ENCODE measurements at places on chromosomes 5 and 9.
A peak's percentile ranks its signal among the peaks of the same experiment; 100 is the strongest.

GRCh38 chr5:98301547-98301946 is 471.9 kb upstream of the RGMB start:
- DNase-seq = no peak

- DNase-seq = no peak
Measured at GRCh38 chr9:134399435-134400056, 73.3 kb downstream of the RXRA start.

GRCh38 chr5:157820593-157821252 is 38.2 kb downstream of the CLINT1 start:
- no peak for DNase-seq

DNA sequence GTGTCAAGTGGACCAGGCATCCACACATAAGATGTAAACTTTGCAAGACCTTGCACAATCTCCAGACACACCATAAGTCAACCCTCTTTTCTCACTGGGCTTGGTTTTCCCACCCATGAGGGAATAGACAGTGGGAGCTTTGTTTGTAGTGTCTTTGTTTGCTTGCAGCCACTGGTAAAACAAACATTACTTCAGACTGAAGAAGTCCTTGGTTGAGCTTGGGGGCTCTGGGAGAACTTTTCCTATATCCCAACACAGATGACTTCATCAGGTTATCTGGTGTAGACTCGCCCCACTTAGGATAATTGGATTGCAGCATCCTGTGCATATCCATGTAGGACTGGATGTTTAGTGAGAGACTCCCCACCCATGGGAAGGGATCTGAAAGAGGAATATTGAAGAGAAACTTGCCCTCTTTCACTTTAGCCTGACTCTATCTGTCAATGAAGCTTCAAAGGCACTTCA is 11.5 kb upstream of the ADGRV1 start:
- DNase-seq = no peak

GRCh38 chr5:135342551-135342875 is 56.5 kb downstream of the MACROH2A1 start:
- DNase-seq = no peak

DNA sequence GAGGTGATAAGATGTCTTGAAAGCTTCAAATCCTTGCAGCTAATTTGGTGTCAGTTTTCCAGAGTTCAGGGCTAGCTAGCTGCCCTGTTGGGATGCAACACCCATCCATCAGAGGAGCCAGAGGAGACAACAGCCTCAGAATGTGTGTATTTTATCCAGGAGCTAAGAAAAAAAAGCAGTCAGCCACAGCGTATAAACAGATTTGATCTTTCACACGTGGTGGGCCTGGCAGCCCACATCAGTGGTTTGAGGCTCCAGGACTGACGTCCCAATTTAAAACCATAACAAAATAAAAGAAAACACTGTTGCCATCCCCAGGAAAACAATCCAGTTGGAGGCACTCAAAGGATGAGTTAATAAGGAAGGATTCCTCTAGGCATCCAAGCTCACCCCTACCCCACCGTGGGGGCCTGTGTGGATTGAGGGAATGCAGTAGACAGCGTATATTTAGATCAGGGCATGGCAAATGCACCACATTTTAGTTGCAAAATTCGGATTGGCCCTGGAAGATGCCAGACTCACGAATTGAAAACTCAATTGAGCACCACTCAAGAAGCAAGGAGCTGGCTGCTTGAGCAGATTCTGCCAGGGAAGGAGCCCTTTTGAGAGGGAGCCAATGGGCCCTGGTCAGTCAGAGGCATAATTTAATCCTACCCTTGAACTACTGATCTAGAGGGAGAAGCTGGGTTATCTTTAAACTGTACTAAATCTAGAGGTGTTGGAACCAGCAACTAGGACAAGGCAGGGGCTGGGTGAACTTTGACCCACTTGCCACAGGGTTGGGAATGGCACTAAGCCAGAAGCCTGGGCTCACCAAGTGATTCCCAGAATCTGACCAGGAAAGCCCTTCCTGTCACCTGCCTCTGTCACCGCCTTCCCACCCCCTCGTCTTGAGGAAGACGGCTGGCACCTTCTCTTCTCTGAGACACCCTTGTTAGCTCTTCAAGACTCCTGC is 17.5 kb downstream of the ADRA1B start:
- peak; percentile 56 for DNase-seq

- no peak for DNase-seq
Measured at GRCh38 chr9:116928289-116928688, 241.2 kb downstream of the TRIM32 start.

GRCh38 chr5:6492934-6493333 is 44.3 kb downstream of the UBE2QL1 start:
- no peak for DNase-seq

GRCh38 chr5:22372376-22372775 is 480.8 kb downstream of the CDH12 start:
- DNase-seq = no peak

DNA sequence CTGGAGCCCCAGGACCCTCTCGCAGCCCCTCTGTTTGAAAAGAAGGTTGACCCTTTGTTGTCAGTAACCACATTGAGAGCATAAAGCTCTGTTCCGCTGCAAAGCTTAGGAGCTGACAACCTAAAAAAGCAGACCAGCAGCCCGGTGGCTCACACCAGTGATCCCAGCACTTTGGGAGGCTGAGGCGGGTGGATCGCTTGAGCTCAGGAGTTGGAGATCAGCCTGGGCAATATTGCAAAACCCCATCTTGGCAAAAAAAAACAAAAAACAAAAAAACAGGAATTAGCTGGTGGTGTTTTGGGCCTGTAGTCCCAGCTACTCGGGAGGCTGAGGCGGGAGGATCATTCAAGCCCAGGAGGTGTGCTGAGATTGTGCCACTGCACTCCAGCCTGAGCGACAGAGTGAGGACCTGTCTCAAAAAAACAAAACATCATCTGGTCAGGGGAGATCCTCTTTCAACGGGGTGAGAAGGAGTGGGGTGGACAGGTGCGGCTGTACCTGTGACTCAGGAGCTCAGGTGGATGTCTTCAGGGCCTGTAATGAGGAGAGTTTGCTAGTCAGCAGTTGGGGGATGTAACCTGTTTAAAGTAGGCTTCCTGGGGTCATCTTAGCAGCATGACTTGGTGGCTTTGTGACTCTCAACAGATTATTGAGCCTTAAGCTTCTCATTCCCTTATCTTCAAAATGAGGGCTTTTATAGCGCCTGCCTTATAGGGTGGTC is 694 bp upstream of the REEP2 start:
- DNase-seq = no peak

- no peak for DNase-seq
Measured at GRCh38 chr5:502325-503079, 21.7 kb downstream of the SLC9A3 start.

DNA sequence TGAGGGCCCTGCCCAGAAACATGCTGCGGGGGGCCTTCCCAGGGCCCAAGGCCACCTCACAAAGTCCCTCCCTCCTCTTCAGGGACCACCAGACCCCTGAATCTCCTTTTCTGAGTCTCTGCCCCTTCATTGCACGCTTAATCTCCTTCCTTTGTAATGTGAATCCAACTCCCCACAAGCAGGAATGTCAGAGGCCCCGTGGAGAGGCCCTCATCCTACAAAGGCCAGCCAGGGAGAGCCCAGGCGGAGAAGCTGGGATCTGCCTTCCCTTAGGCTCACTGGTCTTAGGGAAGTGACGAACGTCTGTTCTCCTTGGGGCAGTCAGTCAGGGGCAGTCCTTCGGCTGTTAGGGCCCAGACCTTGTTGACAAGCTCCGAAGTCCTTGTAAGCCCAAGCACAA is 2.3 kb downstream of the SMIM33 start:
- DNase-seq = no peak

DNA sequence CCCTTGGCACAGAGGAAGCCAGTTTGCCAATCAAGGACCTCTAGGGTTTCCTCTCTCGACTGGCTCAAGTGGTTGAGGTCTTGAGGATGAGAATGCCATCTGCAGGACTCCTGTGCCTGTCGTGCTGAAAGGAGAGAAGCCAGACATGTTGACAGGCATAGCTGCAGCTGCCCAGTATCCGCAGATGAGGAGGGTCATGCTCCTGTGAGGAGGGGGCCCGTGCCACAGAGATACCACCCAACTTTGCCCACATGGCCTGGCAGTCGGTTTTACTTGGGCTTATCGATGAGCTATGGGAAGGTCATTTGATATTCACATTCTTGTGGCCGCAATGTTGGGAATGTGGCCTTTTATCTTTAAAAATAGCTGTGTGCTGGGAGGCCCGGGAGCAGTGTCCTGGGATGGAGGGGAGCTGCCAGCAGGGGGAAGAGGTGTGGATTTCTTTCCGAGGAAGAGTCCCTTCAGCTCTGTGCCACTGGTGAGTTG is 17.4 kb downstream of the FRMPD1 start:
- DNase-seq = no peak

DNA sequence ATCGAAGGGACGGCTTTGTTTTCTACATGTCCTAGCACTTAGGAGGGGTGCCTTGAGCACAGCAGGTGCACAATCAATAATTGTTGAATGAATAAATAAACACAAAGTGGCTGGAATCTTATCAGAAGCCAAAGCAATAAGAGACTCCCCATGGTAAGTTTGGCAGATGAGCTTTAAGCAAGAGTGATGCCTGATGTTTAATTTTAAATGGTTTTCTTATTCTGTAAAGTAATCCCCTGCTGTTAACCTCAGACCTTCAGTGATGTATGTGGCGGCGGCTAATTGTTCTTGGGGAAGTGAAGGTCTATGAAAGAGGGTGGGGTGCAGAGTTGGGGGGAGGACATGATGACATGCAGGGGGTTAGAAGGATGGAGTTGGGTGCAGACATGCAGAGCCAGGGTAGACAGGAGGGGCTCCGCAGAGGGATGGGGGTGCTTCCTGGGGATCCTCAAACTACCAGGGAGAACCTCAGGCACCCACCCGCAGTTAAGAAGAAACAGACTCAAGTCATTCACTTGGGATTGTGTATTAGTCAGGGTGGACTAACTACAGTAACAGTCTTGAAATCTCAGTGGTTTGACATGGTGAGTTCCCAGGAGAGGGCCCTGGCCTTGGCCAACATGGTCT is 65.7 kb upstream of the SHB start:
- DNase-seq = no peak

DNA sequence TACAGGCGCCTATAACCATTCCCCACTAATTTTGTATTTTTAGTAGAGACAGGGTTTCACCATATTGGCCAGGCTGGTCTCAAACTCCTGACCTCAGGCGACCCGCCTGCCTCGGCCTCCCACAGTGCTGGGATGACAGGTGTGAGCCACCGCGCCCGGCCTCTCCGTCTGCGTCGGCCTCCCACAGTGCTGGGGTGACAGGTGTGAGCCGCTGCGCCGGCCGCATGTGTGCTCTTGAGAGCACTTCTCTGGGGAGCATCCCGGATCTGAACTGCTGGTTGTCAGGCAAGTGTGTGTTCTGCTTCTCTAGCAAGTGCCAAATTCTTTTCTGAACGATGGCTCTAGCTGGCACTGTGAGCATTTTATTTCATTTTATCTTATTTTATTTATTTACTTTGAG is 3.7 kb upstream of the ENTPD2 start:
- no peak for DNase-seq

DNA sequence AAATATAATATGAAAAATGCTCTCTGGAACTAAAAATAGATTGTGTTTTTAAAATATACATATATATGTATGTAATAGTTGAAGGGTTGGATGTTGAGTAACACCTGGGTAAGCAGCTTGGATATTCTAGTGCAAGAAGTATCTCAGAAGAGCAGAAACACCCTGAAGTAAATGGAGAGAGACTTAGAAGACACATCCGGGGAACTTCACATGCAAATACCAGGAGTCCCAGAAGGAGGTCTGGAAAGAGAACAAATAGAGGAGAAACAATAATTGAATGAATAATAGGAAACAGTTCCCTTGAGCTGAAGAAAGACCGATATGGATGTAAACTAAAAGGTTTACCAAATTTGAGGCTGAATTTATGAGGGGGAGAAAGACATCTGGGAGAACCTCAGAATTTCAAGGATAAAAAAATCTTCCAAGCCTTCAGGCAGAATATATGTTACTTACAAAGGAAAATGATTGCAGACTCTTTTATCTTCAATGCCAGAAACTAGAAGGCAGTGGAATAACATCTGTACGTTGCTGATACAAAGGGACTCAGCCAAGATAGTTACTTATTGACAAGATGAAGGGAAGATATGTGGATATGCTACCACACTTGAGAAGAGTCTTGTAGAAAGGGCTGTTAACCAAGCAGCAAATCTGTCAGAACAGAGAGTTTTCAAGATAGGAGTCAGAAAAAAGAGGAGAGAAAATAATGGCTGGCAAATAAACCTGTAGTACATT is 42.7 kb downstream of the HSDL2 start:
- DNase-seq = no peak

GRCh38 chr5:127995556-127995955 is 88.0 kb upstream of the SLC12A2 start:
- DNase-seq = no peak

DNA sequence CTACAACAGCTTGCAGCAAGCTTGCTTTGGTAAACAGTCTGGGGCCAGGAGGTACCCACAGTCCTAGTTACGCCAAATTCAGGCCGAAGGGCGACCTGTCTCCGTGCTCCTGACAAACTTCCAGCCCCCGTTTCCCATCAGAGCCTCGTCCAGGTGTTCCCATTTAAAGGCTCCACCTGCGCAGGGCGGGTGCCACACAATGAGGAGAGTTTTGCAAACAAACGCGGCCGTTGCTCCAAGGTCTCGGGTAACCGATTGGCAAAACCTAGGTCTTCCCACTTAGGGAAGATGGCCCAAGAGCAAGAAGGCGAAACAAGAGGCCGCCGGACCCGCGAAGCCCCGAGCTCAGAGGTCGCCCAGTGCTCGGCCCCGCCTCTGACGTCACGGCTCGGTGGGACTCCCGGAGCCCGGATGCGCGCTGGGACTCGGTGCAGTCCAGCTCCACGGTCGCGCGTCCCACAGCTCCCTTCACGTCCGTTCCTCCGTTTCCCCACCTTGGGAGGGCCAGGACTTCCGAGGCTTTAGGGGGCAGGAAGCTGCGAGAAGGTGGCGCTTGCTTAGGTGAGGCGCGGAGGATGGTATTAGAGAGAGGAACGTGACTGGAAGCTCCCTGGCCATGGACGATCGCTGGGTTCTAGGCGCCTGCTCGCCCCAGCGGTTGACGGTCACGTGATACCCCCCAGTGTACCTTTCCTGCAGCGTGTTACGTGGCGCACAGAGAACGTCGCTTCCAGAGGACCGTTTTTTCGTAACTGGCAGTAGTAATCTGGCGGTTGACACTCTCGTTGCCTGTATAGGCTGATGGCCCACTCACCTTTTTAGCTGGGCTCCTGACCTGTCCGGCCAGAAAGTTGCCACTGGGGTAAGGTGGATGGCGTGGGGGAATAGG is 41.8 kb upstream of the KDM4C start:
- peak; percentile 89 for DNase-seq

GRCh38 chr5:137278476-137278875 is 220.7 kb downstream of the SPOCK1 start:
- DNase-seq = no peak

GRCh38 chr5:18984559-18985080 is 1003.4 kb downstream of the CDH18 start:
- DNase-seq = no peak

DNA sequence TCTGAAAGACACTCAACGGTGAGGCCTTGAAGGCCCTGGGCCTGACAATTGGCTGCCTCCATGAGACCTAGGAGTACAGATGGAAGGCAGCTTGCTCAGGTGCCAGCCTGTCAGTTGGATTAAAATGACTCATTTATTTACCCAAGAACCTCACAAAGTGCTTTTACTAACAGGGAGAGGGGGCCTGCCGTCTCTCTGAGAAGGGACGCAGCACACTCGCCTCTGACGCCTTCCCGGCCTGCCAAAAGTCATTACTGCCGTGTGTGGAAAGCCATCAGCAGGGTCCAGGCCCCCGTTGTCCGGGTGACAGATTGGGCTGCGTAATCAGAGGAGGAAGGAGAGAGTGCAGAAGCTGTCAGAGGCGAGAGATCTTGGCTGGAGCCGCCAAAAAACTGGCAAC is 32.4 kb downstream of the DDX31 start:
- no peak for DNase-seq
